ENCODE measurements at places on chromosomes 16 and 17.

GRCh38 chr17:59331929-59332748 is 684 bp downstream of the YPEL2 start:
- DNase-seq = peak; percentile 41

- no peak for DNase-seq
Measured at GRCh38 chr16:70701998-70702397, 16.1 kb upstream of the MTSS2 start.

- DNase-seq = no peak
Measured at GRCh38 chr17:30203471-30203981, 32.0 kb downstream of the SLC6A4 start.

GRCh38 chr16:57084257-57084770 is 8.1 kb upstream of the CPNE2 start:
- DNase-seq = peak; percentile 50

GRCh38 chr17:42248351-42249179 is 27.6 kb downstream of the STAT5B start:
- DNase-seq = no peak

- no peak for DNase-seq
Measured at GRCh38 chr17:77395501-77396048, 254.8 kb downstream of the SEC14L1 start.

DNA sequence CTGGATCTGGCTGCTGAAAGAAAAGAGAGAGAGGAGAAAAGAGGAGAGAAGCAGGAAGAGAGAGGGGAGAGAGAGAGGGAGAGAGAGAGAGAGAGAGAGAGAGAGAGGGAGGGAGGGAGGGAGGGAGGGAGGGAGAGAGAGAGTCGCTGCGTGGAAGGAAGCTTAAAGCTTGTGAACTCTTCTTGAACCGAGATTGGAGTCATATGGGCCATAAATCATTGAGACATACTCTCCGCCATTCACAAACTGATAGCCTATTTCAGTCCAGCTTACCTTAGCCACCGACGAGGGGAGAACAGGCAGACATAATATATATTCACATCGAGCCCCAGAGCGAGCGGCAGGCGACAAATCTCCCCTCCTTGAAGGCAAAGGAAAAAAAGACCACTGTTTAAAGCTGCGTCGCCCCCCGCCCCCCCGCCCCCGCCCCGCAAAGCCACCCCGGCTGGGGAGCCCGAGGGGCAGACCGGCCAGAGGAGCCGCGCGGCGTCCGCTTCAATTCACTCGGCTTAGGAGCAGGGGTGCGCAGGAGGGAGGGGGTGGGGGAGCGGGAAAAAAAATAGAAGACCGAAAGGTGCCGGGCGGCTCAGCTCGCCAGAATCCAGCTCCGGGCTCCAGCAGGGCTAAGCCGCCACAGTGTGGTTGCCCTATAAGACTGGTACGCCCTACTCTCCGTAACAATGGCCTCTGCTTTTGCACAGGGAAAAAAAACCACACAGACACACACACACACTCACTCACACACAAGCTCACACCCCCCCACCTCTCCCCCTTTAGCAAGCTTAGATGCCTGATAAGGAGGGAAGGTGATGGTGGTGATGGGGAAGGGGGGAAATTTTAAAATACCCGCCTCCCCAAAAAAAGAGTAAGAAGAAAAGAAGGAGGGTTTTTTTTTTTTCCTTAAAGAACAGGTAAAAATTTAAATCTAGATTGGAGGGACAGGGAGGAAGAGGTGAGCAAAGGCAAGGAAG is 10.6 kb upstream of the HOXB2 start:
- DNase-seq = peak; percentile 63

DNA sequence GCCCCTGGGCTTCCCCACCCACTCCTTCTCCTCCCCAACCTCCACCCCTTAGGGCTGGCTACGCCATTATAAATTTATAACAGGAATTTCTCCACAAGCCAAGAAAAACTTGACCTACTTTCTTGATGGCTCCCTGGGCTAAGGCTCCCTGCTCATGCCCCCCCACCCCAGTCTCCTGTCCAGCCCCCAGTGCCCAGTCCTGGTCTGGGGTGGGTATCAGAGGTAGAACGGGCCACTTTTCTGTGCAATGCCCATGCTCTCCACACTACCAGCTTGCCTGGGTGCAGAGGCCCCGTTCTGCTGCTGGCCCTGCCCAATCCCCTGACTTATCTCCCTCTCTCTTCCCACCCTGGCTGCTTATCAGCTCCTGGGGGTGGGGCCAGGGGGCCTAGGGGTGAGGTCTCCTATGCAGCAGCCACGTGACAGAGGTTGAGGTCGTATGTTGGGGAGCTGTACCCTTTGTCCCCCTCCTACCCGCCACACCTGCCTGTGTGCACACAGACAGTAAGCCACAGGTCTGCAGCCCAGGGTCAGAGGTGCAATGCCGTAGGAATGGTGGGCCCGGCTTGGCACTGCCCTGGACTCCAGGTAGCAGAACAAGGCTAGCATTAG is 10.1 kb downstream of the THRA start:
- no peak for DNase-seq

- peak; percentile 18 for DNase-seq
Measured at GRCh38 chr17:32621612-32622312, 135.0 kb downstream of the CDK5R1 start.

GRCh38 chr17:75622076-75622475 is 11.2 kb upstream of the SMIM5 start:
- DNase-seq = no peak

DNA sequence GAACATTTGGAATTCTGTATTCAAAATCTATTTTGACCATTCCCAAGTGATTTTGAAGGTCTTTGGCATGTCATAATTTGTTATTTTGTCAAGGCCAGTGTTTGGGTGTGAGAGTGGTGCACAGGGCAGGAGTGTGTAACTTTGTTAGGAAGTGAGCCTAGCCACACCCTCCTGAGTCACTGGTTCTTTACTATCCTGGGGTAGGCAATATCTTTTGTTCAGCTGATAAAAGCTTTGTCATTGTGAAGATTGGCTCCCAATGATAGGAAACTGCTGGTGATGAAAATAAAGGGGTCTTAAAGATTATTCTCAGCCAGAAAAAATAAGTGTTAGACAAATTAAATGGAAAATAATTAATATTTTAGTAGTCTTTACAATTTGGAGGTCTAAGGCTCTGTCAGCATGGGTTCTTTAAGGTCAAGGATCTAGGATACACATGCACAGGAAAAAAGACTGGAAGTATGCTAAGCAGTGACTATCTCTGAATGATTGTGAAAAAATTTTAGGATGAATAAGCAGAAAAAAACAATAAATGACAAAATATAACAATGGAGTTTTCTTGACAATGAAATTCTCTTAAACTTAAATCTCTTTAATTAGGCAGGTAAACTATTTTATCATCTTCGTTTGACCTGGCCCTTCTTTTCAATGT is 5.1 kb downstream of the UBN1 start:
- DNase-seq = peak; percentile 19

GRCh38 chr16:1221628-1222552 is 3.2 kb downstream of the TPSG1 start:
- DNase-seq = no peak

- DNase-seq = no peak
Measured at GRCh38 chr17:74337834-74338500, 11.9 kb downstream of the KIF19 start.

DNA sequence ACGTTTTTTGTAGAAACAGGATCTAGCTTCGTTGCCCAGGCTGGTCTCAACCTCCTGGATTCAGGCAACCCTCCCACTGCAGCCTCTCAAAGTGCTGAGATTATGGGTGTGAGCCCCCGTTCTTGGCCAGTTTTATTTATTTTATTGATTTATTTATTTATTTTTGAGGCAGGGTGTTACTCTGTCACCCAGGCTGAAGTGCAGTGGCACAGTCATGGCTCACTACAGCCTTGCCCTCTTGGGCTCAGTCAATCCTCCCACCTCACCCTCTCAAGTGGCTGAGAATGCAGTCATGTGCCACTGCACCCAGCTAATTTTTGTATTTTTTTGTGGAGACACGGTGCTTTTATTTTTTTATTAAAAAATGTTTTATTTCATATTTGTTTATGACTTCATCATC is 79.9 kb upstream of the ATF7IP2 start:
- no peak for DNase-seq

- DNase-seq = no peak
Measured at GRCh38 chr16:27431773-27432532, 30.0 kb downstream of the IL21R start.

DNA sequence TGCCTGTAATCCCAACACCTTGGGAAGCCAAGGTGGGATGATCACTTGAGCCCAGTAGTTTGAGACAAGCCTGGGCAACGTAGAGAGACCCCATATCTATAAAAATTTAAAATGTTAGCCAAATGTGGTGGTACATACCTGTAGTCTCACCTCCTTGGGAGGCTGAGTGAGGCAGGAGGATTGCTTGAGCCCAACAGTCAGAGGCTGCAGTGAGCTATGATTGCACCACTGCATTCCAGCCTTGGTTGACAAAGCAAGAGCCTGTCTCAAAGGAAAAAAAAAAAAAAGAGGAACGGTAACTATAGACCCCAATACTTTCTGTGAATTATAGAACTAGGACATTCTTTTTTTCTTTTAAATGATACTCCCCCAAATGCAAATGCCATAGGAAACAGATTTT is 1.8 kb upstream of the TMC5 start:
- no peak for DNase-seq

- DNase-seq = no peak
Measured at GRCh38 chr16:11377154-11377553, 31.9 kb downstream of the RMI2 start.

DNA sequence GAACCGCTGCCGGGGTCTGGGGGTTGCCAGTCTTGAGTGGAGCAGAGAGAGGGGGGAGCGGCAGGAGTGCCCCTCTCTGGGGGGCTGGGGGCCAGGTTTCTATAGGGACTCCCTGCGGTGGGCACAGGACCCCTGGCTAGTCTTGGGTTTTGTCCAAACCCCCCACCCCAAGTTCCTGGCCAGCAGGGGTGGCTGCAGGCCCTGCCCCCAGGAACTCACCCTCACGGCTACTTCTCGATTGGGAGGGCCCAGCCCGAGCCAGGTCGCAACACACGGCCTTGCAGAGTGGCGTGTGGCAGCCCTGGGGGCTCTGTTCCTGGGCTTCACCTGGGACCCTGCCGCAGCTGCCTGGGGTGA is 601 bp downstream of the CDH15 start:
- DNase-seq = no peak

GRCh38 chr17:36936455-36937000 is 747 bp upstream of the LHX1 start:
- peak; percentile 87 for DNase-seq

- DNase-seq = no peak
Measured at GRCh38 chr17:13253733-13254410, 236.0 kb upstream of the ELAC2 start.

- DNase-seq = no peak
Measured at GRCh38 chr17:13665872-13666635, 64.3 kb upstream of the HS3ST3A1 start.

DNA sequence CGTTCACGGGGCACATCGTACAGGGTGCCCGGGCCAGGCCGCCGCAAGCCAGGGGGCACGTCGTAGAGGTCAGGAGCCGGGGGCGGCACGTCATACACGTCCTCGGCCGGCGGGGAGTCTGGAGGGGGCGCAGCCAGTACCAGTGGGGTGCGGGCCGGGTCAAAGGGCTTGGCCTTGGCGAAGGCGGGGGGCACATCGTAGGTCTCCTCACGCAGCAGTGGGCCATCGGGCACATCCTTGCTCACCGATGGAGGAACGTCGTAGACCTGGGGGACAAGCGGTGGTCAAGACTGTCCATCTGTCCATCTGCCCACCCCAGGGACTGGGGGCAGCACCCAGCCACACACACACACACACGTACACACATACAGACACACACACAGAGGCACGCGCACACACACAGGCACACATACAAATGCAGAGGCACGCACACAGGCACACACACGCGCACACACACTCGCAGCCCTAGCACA is 15.7 kb downstream of the BCAR1 start:
- DNase-seq = no peak

DNA sequence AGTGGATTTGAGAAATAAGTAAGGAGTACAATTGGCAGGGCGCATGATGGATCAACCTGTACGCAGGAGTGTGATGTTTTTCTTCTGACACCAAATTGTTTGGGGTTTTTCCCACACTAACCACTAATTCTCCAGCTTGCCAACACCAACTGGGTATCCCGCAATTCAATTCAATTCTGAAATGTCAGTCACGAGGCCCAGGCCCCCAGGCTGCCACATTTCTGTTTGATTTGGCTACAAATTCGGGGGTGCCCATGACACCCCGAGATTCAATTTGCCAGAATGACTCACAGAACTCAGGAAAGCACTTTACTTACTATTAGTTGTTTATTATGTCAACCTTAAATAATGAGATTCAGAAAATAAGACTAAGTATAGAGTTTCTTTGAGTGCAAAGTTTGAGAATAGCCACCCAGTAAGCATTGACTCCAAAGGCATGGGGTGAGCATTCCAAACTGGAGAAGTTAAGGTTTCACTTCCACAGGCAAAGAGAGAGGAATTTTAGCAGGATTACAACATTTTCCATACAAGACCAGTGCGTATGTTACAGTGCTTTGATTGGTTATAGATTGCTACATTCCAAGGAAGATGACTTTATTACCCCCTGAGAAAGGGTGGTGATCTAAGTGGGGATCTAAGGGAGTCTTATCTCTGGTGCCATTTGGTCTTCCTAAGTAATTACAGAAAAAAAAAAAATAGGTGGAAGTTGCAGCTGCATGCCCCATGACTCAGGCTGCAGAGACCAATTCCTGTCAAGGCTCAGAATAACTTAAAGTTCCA is 11.5 kb downstream of the SLC46A1 start:
- DNase-seq = no peak

DNA sequence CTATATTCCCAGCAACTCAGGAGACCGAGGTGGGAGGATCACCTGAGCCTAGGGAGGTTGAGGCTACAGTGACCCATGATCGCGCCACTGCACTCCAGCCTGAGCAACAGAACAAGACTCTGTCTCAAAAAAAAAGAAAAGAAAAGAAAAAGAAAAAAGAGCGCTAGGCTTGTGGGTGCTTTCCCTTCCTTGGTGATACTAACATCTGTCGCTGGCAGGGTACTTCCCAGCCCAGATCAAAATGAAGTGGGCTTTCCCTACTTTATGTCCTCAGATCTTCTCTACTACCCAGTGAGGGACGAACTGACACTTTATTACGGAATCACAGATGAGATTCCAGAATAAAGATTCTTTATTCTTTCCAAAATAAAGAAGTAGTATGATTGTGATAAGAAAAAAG is 103.8 kb upstream of the NOL11 start:
- no peak for DNase-seq

- peak; percentile 95 for DNase-seq
Measured at GRCh38 chr17:77086433-77087010, 54.2 kb upstream of the SEC14L1 start.

- DNase-seq = no peak
Measured at GRCh38 chr16:87074641-87075318, 242.4 kb downstream of the C16orf95 start.

DNA sequence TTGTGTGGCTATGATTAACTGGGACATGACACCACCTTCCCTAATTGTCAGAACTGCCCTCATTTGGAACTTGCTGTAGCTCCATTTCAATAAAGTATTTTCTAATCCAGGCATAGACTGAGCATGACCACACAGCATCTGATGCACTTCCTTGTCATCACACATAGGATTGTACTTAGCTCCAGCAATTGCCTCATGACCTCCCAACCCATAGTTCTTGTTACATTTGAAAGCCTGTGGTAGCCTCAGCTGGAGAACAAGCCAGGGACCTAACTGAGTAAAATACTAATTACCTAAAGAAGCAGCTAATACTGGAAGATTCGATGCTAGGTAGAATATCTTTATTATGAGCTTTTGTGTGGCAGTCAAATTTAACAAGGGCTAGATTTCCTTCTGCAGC is 187.3 kb upstream of the KIF2B start:
- DNase-seq = no peak
